ENCODE measurements at places on chromosomes 16 and 17.

DNA sequence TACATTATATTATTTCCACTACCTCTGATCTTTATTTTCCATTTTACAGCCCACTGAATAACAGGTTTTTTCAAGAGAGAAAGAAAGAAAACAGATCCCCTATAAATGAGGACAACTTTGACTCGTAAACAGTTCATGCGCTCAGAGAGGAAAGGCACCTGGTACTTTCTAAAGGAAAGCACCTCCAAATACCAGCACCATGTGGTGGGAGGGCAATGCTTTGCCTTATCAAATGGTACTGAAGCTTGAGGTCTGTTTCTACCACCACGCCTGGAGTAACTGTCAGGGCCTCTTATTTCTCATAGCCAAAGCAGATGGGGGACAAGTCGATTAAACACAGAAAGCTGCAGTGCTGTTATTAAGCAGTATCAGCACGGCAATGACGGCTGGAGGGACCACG is 510.3 kb upstream of the ZFHX3 start:
- DNase-seq, result no peak

- DNase-seq, result no peak
Measured at GRCh38 chr17:82237083-82237745, 8.4 kb downstream of the SLC16A3 start.

DNA sequence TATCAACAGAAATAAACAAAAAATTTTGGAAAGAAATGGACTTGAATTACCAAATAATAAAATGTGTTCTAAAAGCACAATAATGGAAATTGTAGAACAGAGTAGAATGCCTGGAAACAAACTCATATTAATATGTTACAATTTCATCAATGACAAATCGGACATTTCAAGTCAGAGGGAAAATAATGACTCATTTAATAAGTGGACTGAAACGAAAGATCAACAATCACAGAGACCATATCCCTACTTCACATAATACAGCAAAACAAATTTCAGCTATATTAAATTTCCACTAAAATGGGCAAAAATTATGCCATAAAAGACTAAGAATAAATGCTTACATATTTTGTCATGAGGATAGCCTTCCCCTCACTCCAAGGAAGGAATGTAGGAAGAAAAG is 25.7 kb downstream of the CDYL2 start:
- DNase-seq, result no peak

DNA sequence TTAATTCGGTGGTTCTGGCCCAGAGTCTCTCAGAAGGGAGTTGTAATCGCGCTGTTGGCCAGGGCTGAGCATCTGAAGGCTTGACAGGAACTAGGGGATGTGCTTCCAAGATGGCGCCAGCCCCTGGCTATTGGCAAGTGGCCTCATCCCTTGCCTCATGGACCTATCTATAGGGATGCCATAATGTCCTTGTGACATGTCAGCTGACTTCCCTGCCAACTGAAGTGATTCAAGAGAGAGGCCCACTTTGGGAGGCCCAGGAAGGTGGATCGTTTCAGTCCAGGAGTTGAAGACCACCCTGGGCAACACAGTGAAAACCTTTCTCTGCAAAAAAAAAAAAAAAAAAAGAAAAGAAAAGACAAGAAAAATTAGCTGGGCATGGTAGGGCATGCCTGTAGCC is 15.0 kb upstream of the C16orf87 start:
- no peak for DNase-seq

GRCh38 chr16:50396761-50397535 is 28.2 kb upstream of the BRD7 start:
- DNase-seq, result no peak

- peak; percentile 21 for DNase-seq
Measured at GRCh38 chr17:43560461-43561427, 14.6 kb upstream of the ETV4 start.

GRCh38 chr17:8122924-8123694 is 797 bp downstream of the HES7 start:
- no peak for DNase-seq

GRCh38 chr17:63647936-63648335 is 25.7 kb downstream of the MAP3K3 start:
- DNase-seq, result no peak

DNA sequence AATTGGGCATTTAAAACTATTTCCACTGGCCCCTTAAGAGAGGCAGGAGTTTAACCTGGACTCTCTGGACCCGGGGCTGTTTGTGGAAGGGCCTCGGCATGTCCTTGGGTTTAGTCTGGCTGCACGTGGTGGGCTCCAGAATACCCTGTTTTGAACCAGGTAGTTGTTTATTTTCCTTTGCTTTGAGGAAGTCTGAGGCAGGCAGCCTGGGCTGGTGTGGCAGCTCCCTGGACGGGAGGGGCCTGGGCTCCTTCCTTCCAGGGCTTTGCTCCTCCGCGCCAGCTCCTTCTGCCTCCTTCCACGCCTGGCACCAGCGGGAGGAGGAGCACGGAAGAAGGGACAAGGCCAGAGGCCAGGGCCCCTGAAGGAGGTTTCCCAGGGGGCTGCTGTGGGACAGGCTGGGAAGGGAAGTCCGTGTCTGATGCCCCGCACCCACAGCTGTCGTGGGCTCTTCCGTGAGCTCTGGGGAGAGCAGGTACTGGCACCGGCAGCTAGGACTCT is 15.5 kb downstream of the BANP start:
- no peak for DNase-seq

- no peak for DNase-seq
Measured at GRCh38 chr16:12798846-12799245, 4.8 kb downstream of the CPPED1 start.

GRCh38 chr16:5036228-5037156 is 2.8 kb upstream of the NAGPA start:
- peak; percentile 17 for DNase-seq

DNA sequence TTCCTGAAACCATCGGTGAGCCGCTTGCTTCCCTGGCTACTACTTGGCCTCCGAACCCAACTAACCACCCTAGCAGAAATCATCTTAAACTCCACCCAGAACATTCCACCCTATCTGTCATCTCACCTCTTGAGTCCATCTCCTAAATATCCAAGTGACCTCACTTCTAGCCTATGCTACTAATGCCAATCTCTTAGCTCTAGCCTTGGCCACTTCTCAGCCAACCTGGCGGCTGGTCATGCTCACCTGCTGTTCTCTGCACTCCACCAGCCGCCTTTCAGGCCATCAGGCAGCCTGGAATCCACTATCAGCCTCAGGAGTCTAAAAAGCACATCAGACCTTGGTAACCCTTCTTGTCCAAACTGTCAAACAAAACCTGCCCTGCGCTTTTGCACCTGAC is 11.9 kb upstream of the CYTH1 start:
- no peak for DNase-seq

- no peak for DNase-seq
Measured at GRCh38 chr17:40025991-40026815, 11.0 kb downstream of the CSF3 start.

DNA sequence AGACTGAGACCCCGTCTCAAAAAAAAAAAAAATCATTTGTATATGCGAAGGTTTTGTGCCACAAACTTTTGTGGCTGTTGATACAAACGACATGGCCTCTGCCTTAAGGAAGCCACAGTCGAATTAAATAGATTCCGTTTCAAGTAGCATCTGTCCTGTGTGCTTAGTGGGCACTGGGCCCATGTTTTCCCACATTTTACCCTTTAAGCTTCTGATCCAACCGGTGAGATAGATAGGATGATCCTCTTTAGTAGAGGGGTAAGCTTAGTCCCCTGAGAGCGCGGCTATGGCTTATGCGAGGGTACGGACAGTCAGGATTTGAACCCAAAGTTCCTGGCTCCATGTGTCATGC is 776 bp upstream of the TMEM219 start:
- DNase-seq, result no peak

DNA sequence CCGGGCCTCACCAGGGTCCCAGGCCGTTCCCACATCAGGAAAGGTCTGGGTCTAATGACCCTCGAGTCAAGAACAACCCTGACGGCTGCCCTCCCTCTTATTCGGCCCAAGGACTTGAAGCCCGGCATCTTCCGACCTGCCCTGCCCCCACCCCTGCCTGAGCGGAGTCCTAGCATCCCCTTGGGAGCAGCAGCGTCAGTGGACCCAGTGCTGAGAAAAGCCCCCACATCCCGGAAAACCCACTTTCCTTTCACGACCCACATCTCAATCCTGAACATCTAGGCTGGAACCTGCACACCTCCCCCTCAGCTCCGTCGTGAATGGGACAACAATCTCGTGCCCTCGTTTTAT is 769 bp downstream of the TMEM88 start:
- no peak for DNase-seq

GRCh38 chr16:15682105-15682570 is 32.1 kb downstream of the NDE1 start:
- peak; percentile 88 for DNase-seq

DNA sequence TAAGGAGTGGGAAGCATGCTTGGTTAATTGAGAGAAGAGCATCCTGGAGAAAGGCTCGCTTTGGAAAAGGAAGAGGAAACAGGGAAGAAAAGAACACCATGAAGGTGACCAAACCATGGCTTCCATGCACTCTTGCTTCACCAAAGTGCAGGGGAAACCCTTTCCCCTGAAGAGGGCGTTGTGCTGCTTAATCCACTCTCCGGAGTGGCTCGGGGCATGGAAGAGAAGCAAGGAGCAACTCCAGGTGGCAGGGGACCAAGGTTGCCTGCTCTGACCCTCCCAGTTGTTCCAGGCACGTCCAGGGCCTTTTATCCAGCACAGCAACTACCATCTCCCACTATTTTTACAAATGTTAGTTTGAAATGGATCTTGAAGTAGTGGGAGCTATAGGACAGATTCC is 108.1 kb downstream of the STX8 start:
- no peak for DNase-seq

DNA sequence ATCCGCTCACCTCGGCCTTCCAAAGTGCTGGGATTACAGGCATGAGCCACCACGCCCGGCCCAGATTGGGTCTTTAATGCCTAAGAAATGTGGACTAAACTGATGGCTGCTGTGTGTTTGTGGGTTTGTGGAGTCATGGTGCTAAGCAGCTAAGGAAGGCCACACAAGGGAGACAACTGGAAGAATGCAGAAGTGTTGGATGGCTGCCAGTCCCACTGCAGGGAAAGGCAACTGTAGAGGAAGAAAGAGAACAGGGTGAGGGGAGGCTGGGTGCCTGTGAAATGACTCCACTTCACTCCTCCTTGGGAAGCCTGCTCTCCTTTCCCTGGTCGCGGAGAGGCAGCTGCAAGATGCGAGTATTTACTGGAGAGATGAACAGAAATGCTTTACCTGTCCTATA is 23.5 kb upstream of the SIAH1 start:
- peak; percentile 74 for DNase-seq

DNA sequence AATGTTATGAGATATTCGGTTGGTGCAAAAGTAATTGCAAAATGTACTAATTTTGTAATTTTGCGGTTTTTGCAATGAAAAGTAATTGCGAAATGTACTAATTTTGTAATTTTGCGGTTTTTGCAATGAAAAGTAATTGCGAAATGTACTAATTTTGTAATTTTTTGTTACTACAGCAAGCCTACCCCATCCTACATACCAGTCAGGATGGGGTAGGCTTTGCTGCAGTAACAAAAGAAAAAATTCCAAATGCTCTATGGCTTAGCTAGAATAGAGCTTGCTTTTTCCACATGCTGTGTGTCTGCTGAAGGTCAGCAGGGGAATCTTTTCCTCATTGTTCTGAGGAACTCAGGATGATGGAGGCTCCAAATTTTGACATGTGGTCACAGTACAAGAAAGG is 83.3 kb upstream of the GPRC5B start:
- DNase-seq, result no peak

DNA sequence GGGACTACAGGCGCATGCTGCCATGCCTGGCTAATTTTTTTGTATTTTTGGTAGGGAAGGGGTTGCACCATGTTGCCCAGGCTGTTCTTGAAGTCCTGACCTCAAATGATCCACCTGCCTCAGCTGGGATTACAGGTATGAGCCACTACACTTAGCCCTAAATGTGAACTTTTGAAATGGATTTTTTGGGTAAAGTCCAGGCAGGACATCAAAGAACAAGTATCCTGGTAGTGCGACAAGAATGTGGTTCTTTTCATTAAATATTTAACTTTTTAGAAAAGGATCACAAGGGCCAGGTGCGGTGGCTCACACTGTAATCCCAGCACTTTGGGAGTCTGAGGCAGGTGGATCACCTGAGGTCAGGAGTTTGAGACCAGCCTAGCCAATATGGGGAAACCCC is 15.3 kb upstream of the NBR1 start:
- DNase-seq, result no peak

- peak; percentile 70 for DNase-seq
Measured at GRCh38 chr17:57142925-57143324, 57.9 kb downstream of the AKAP1 start.

GRCh38 chr17:80836971-80837481 is 154.6 kb upstream of the CHMP6 start:
- DNase-seq, result no peak

DNA sequence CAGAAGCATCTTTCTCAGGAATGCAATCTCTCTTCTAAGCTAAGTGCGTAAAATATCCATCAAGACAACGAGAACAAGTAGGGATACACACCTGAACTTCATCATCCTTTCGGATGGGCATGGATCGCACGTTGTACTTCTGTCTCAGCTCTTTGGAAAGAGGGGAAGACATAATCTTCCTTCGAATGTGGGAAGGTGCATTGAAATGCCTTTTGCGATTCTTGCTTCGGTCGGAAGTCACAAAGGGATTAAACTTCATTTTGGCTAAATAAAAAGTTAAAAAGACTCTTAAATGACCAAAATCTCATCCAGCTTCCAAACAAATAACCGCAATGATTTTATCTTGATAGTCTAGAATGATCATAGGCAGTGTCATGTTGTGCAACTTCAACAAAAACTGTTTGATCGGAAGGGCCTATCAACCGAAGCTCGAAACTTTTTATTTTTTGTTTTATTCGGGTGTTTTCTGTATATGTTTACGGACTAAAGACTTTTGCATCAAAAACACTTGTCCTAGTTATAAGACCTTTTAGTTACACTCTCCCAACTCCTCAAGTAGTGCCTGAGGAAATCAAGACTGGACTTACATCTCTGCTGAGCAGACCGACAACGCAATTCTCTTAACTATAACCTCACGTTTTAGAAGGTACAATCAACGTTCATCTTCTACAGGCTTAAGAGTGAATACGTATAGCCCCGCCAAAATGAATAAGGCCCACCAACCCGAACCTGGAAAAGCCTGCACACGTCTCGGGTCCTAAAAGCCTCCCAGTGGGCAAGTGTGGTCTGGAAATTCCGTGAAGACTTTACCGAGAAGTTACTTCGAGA is 727 bp downstream of the RPL26 start:
- no peak for DNase-seq

- DNase-seq, result no peak
Measured at GRCh38 chr17:79595471-79595870, 15.4 kb downstream of the RBFOX3 start.

GRCh38 chr16:17817260-17817659 is 346.5 kb upstream of the XYLT1 start:
- DNase-seq, result no peak
